Right renal cortex interstitium (tissue), 3 donors: ENCODE measurements at places on chromosomes 7 and 10. TPM values are rescaled to one million over a fixed set of nuclear protein-coding genes. Genes with fewer than 3 reads are reported as not detected.

The TMEM270 gene
- polyA plus RNA-seq = not detected

The GLI3 gene
- 15.0 TPM for polyA plus RNA-seq

The LMOD2 gene
- polyA plus RNA-seq = 0.10 TPM

The COL13A1 gene
- polyA plus RNA-seq = 19.6 TPM

The CPA4 gene
- polyA plus RNA-seq = 0.47 TPM

The LAMB4 gene
- 2.6 TPM for polyA plus RNA-seq

The MYH16 gene
- not detected for polyA plus RNA-seq

The GAD2 gene
- polyA plus RNA-seq = 2.8 TPM

The EN2 gene
- polyA plus RNA-seq = 0.15 TPM

The CYP2C19 gene
- polyA plus RNA-seq = not detected

The CARD11 gene
- polyA plus RNA-seq = 1.1 TPM

The A1CF gene
- polyA plus RNA-seq = 6.4 TPM

The FLNC gene
- 10.9 TPM for polyA plus RNA-seq

The OR2A5 gene
- polyA plus RNA-seq = 0.08 TPM

The MUC3A gene
- polyA plus RNA-seq = 0.71 TPM
